Activated CD4-positive, CD25-positive, alpha-beta regulatory T cell treated with anti-CD3 and anti-CD28 coated beads, Interleukin-2, amount 50 U/mL, for 16 hours (primary cell): ENCODE measurements at places on chromosomes 3 and 15.

DNA sequence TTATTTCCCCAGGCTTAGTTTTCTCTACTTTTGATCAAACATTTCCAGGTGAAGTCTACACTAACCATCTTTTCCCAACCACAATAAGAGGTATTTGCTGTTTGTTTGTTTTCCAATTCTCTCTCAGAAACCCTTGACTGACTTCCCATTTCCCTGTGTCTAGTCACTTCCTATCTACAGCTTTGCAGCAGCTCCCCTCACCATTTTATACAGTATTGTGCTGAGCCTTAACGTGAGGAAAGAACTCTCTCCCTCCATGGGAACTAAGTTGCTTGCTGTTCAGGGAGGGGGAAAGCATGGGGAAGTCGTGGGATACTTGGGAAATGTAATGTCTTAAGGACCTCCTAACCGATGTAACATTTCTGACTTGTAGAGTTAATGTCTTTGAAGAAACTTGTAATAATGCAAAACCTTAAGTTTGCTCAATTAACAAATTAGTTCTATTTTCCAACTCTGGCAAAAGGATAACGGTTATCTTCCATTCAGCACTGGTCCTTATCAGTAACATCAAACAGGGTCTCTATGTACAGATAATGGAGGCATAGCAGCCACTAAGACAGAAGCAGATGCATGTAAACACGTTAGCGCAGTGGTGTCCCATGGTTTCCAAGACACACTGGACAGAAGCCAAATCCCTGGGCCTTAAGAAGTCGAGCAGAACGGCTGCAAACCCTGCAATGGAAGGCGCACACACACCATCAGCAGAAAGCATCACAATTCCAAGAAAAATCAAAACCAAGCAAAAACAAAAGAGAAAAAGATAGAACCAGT is 39.7 kb downstream of the NPTN start:
- no peak for DNase-seq

DNA sequence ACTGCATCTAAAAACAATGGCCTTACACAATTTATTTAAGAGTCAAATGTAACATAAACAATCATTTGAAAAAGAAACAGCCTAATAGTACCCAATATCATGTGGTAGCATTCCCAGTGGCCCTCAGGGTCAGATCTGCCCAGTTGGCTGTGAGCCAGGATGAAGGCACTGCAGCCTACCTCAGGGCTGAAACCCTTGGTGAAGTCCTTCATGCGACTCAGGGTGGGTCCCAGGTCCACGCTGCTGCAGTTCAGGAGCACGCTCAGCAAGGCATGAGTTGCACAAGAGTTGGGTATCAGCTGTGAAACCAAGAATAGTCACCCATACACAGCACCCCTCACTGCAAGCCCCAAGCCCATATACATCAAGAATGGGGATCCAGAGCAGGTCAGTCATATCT is 37.1 kb downstream of the SEMA3G start:
- DNase-seq, result no peak

GRCh38 chr15:51888593-51889195 is 59.2 kb downstream of the TMOD3 start:
- no peak for DNase-seq

- DNase-seq, result no peak
Observed at GRCh38 chr15:97986781-97987180, 26.3 kb downstream of the ARRDC4 start.

DNA sequence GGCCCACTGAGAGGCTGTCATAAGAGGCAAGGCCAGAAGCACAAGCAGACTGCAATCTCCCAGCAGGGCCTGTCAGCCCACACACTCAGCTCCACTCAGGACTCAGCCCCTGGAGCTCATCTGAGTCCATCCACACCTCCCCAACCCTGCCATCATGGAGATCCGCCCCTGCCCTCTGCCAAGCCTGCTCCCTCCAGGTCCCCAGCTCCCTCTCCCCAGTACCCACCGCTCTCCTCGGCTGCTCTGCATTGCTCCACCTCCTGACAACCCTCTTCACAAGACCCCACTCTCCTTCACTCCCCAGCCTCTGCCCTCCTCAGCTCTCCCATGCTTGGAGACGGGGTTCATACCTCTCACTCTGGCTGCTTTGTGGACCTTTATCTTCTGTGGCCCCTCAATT is 11.1 kb downstream of the POC1A start:
- no peak for DNase-seq

DNA sequence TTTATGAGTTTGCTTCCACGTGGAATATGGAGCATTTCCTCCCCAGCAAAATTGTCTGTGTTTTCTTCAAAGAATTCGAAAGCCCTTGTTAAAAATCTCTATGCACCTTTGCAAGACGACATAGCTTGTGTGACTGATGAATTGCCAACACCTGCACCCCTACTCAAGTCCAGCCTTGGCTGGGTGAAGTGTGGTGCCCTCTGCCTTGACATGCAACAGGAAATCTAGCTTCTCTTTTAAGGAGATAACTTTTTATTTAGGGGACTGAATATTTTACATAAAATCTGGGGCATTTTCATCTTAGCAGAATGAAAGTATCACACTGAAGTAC is 647 bp downstream of the HMG20A start:
- DNase-seq, result no peak

GRCh38 chr15:65470866-65471265 is 46.6 kb downstream of the DPP8 start:
- DNase-seq, result no peak

DNA sequence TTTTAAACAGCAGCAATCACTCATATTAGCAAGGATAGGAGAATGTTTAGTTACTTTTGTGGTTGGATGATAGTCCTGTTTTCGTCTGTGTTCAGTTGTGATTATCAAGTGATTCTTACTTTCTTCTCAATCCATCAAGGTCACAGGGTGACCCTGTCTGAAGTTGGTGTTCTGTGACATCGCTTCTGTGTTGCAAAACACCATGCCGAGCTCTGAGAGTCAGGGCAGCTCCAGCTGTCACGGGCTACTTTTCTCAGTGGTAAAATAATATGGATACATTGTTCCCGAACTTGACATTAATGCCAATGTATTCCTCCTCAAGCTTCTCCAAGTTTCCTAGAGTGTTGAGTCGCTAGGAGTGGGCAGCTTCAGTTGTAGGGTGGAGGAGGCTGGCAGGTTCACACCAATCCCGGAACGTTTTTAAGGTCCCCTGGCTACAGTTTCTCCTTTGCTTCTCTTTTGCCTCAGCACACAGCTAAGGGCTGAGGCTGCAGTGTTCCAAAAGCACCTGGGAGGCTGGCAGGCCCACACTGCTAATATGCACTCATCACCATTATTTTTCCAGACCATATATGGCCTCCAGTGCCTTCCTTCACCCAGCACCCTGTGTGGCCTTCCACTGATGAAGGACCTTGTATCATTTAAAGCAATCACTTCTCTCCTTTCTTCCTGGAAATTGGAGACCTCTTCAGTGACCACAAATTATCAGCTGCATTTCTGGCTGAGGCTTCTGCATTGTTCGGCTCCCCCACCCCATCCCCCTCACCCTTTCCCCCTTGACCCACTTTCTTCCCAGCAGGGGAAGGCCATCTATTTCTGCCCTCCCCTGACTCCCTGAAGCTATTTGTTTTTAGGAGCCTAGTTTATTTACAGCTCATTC is 25.8 kb downstream of the COLQ start:
- no peak for DNase-seq

GRCh38 chr15:87976552-87976951 is 280.0 kb downstream of the NTRK3 start:
- no peak for DNase-seq

DNA sequence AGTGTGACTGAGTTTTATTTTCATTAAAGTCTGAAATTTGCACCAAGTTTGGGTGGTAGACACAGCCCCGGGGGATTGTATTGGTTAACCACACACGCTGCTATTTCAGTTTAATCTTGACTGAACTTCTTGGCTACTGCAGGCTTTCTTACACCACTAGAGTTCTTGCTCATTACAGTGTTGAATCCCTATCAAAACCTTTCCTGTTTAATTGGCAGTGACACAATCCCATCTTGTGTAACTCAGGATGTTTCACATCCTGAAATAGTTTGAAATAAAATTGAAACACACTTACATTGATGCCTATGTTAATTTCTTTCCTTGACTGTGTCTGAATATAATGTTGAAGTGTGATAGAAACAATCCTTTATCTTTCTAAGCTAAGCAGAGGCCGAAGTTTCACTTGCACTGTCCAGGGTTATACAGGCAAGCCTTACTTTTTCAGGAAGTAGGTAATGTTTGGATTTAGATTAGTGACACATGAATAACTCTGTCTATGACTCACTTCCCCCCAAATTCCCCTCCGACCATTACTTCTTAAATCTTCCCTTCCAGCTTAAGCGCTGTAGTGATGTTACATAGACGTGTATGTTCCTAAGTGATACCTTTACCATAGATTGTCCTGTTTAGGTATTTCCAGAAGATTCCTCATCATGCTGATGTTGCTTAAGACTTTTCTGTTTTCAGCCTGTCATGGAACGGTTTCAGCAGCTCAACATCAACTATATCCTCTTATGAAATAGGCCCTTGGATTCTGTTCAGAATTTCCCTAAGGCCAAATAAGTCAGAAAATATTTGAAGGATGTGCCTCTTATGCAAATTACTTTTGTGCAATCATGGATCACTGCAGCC is 16.8 kb downstream of the ATG7 start:
- DNase-seq, result no peak

DNA sequence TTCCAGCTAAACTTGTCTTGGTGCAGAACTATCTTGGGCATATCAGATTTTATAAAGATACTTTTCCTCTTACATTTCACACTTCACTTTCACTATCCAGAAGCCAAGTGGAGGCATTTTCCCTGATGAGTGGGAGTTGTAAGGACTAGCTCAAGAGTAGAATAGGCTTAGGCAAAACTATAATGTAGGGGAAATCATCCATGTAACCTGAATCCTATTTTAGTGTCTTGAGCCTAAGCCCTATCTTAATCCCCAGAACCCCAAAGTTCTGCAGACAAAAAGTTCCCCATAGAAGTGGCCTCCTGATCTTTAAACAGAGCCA is 42.2 kb upstream of the CD47 start:
- DNase-seq, result no peak

GRCh38 chr15:83899670-83900069 is 245.7 kb downstream of the ADAMTSL3 start:
- no peak for DNase-seq

DNA sequence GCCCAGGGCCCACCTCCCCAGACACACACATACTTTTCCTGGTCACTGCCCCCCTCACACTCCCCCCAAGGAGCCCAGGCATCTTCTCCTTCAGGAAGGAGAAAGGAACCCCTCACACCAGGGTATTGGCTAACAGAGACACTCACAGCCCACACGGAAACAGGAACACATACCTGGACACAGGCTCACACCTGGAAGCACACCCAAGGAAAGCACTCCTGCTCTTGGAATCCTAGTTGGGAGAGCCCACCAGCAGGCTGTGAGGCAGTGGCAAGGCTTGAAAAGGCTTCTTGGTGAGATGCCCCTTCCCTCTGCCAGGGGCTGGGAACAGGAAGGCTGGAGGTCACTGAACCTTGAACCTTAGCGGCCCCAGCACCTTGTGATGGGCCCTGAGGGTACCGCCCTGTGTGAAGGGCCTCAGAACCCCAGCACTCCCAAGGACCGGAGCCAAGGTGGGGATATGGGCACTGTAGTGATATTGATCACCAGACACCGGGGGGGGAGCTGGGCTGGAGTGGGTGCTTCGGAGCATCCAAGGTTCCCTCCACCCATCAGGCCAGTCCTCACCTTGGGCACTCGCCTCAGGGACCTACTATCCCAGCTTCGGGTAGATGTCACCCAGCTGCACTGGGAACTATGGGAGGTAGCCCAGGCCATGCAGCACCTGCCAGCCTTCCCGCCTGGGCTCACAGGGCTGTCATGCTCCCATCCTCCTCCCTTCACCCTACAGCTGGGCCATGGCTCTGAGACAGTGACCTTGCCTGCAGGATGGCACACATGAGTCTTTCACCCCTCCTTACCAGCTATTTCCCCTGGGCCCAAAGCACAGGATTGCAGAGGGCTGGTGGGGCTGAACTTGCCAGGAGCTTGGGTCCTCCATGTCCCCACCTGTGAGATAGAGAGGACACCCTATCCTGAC is 16.4 kb downstream of the MYL3 start:
- DNase-seq, result no peak

GRCh38 chr3:105647047-105647446 is 221.8 kb downstream of the CBLB start:
- DNase-seq, result no peak

DNA sequence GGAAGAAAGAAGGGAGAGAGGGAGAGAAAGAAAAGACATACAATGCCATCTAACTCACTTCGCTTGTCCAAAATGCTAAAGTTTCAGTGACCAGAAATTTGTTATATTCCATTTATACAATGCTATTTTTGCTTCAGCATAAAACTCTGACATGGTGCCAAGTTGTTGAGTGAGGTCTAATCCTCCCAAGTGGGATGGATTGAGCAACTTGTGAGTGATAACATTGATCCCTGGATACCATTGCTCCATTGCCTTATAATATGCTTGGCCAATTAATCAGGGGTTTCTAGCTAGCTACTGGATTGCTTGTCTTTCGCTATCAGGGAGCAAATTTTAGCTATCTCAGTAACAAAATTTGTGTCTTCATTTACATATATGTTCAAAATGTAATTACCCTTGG is 615.6 kb upstream of the DPPA4 start:
- no peak for DNase-seq

GRCh38 chr15:82081914-82082762 is 36.3 kb upstream of the MEX3B start:
- no peak for DNase-seq

DNA sequence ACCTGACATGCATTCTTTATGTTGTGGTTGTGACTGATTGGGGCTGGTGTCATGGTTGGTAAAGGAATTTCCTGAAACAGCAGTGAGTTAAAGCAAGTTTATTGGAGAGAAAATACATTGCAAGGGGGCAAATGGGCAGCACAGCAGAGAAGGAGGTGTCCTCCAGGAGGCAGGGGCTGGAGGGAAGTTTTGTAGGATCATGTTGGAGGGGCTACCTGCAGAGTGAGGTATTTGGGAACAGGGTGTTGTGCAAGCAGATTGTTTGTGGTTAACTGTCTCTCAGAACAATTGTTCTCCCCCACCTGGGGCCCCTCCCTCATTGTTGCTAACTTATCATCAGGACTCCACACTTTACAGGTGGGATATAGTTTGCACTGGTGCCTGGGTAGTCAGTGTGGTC is 196.0 kb downstream of the NSUN3 start:
- no peak for DNase-seq

- no peak for DNase-seq
Observed at GRCh38 chr15:89383365-89384175, 48.9 kb upstream of the POLG start.

- no peak for DNase-seq
Observed at GRCh38 chr3:188269040-188269439, 115.1 kb downstream of the LPP start.

- no peak for DNase-seq
Observed at GRCh38 chr3:129020691-129021090, 19.6 kb downstream of the EFCC1 start.
